Left ventricle myocardium superior (tissue), 1 donor: ENCODE measurements at places on chromosomes 7 and 10. TPM values are rescaled to one million over a fixed set of nuclear protein-coding genes. Genes with fewer than 3 reads are reported as not detected.
A peak's percentile ranks its signal among the peaks of the same experiment; 100 is the strongest.

The SPAM1 gene
- total RNA-seq, result not detected

The IGF2BP3 gene
- not detected for total RNA-seq

The ZNF655 gene
- total RNA-seq, result 30.0 TPM

DNA sequence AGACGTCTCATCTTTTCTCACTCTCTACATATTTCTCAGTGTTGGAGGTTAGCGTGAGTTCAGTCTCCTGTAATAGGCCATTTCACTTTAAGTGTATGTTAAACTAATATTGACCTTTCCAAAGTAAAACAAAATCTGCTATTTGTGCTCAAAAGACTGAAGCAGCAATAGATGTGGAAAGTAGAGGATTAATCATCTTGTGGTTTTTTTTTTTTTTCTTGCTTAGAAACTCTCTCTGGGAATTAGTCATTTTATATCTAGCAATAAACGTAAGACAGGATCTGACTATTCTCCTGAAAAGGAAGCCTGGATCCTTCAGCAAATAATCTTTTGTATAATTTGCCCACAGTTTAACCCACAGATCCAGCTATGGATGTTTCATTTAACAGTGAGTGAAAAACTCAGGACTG is 81.7 kb downstream of the NRP1 start:
- no peak for DNase-seq

DNA sequence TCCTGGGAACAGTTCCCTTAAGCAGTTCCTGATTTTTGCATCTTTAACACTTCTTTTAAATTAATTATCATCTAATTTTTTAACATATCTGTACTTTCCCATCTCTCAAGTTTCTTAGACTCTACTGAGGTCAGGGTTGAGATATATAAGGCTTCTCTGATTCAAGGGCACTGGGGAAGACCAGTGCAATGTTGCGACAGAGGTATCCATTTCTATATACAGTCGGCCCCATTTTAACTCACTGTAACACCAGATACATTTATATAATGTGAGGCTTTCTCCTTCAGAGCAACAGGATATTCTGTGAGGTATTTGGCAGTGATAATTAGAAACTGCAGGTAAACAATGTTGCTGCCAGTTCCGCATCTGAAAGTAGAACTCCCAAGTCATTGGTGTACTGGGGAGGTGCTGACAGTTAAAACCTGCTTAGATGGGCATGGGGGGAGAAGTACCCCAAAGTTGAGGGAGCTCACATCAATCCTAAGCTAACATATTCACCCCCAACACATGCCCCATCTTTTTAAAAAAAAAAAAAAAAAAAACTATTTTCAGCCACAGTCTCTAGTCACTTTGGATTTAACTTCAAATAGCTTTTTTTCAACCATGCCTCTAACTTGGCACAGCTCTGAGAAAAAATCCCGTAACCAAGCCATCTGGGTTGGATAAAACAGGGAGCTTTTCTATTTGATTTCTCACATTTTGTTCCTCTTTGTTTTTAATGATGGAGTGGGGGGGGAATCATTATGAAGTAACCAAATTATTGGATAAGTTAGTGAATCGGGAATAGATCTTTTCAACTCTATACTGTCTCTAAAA is 62.9 kb downstream of the REEP3 start:
- DNase-seq, result no peak

DNA sequence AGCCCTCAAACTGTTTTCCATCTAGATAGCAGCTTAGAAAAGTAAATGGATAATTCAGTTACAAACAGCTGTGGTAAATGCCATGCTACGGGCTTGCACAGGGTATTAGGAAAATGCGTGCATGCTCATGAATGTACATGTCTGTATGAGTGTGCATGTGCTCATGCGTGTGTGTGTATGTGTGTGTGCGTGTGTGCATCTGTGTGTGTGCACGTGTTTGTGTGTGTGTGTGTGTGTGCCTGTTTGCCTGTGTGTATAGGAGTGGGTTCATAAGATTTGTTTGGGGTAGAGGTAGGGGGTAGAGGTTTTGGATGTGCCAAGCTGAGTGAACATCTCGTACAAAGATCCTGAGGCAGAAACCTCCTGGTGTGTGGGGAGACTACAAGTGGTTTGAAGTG is 52.9 kb downstream of the AOAH start:
- DNase-seq, result no peak

DNA sequence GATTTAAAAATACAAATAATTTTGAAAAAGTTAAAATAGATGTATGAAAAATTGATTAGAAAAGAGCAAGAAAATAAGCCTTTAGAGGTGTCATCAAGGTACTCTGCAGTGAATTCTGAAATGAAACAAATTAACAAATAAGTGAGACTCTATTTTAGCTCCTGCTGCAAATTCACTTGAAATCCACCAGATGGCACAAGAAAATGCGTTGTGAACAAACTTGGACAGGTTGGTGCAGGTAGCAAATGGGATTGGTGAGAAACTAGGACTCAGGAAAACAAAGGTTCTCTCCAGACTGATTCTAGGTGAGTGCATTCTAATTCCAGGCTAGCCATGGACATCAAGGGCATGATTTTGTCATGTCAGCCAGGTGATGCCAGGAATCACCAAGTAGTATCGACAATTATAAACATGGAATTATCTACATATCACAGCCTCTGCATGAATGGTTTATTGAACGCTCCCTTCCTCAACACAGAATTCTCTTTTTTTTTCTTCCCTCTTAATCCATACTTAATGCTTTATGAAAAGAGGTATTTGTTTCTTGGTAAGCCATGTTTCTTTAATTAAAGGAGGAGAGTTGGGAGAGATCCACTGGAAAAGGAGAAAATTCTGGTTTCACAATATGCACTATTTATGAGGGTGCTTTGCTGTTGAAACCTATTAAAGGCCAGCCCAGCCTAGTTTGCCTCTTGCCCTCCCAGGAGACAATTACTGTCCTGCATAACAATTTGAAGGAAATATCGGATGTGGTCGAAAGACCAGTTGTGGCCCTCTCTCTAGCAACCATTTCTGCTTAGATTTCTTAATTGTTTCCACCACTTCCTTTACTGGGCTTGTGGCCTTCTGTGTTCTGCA is 118.1 kb downstream of the ZNF365 start:
- DNase-seq, result no peak

The POM121C gene
- 22.3 TPM for total RNA-seq

The CNTNAP2 gene
- 0.22 TPM for total RNA-seq

The AKR1C4 gene
- total RNA-seq, result not detected

DNA sequence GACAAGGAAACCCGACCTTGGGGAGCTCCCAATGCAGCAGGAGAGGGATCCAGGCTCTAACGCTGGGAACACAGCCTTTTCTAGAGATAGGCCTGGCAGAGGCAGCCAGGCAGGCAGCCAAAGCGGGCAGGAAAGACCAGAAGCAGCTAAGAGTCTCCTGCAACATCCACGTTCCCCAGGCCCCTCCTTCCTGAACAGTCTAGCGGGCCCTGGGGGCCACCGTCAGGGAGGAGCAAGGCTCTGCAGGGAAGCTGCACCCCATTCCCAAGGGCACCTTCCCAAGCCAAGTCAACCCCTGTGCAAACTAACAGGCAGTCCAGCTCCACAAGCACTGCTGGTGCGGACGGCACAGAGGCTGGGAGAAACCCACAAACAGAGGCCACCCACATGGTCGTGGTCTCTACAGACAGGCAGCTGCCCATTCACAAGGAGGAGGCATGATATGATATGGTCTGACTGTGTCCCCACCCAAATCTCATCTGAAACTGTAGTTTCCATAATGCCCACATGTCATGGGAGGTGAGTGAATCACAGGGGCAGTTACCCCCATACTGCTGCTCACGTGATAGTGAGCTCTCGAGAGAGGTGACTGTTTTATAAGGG is 115.7 kb downstream of the MAD1L1 start:
- peak; percentile 86 for DNase-seq

DNA sequence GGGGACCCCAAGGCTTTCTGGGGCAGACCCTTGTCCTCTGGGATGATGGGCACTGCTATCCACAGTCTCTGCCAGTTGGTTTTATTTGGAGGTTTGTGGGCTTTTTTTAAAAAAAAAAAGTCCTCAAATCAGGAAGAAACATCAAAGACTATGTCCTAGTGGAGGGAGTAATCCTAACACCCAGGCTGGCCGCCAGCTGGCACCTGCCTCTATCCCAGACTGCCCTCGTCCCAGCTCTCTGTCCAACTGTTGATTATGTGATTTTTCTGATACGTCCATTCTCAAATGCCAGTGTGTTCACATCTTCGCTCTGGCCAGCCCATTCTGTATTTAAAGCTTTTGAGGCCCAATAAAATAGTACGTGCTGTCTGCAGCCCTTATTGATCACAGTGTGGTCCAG is 61.0 kb upstream of the LRRC4 start:
- no peak for DNase-seq
